ENCODE measurements at places on chromosomes 2 and 18. TPM values are rescaled to one million over a fixed set of nuclear protein-coding genes. Genes with fewer than 3 reads are reported as not detected.

FAM161A gene
- 1.7 TPM for total RNA-seq

NLRC4 gene
- not detected for total RNA-seq

TEX44 gene
- total RNA-seq, result not detected

VAMP5 gene
- 44.1 TPM for total RNA-seq

LOXHD1 gene
- total RNA-seq, result not detected

NEURL3 gene
- not detected for total RNA-seq

HOXD9 gene
- total RNA-seq, result 22.5 TPM

MAP3K19 gene
- total RNA-seq, result not detected

PRKAG3 gene
- not detected for total RNA-seq
